ENCODE measurements at places on chromosomes 5 and 9. TPM values are rescaled to one million over a fixed set of nuclear protein-coding genes. Genes with fewer than 3 reads are reported as not detected.

GRCh38 chr5:98050583-98050982 lies 722.9 kb upstream of the RGMB start:
- peak; percentile 48 for DNase-seq

The F2RL1 gene
- total RNA-seq = 93.5 TPM

DNA sequence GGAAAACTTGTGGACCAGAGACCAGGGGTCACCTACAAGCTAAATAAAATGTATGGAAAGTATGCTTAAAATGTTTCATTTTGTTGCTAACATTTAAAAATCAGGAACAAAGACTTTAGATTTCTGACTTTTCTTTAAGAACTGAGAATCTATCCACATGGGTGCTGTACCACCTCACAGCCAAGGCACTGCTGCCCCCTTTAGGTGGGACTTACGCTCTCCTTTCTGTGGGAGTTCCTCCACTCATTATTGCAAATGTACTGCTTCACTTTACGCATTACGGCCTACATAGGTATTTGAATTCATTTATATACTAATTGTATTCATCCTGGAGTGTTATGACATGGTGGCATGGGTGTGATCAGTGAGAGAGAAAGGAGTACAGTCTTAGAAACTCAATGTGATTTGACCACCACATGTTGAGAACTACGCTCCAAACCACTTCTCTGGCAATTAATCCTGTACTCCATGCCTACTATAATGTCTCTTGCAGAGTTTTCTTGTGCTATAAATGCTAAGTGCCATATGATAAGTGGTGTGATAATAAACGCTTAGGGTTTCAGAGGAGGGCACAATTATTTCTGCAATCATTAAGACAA lies 24.7 kb upstream of the CETN3 start:
- DNase-seq = peak; percentile 3

The KCNMB1 gene
- 0.50 TPM for total RNA-seq

GRCh38 chr9:94643176-94643575 lies 3.9 kb upstream of the FBP1 start:
- no peak for DNase-seq

- DNase-seq = no peak
Measured at GRCh38 chr5:172630082-172630481, 11.0 kb upstream of the NEURL1B start.

- no peak for DNase-seq
Measured at GRCh38 chr9:77872863-77873262, 158.7 kb downstream of the GNAQ start.

DNA sequence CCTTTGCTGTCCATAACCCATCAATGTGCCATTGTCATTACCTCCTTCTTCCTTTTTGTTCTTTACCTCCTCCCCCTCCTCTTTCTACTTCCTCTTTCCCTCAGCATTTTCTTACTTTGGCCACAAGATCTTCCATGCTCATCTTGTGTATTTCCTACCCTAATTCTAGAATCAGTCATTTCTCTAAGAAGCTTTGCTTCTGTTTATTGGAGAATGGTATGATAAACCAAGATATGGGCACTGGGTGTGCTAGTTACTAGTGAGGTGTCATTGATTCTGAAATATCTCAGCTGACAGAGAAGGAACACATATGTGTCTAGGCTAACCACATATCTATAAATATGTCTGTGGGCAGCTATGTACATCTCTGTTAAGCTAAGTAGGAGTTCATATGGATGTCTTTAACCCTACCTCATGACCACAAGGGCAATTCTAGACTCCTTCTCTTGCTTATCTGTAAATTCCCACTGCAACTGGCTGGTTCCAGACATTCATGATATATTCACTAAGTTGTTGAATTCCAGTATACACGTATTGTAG lies 2051.3 kb upstream of the CDH9 start:
- no peak for DNase-seq

DNA sequence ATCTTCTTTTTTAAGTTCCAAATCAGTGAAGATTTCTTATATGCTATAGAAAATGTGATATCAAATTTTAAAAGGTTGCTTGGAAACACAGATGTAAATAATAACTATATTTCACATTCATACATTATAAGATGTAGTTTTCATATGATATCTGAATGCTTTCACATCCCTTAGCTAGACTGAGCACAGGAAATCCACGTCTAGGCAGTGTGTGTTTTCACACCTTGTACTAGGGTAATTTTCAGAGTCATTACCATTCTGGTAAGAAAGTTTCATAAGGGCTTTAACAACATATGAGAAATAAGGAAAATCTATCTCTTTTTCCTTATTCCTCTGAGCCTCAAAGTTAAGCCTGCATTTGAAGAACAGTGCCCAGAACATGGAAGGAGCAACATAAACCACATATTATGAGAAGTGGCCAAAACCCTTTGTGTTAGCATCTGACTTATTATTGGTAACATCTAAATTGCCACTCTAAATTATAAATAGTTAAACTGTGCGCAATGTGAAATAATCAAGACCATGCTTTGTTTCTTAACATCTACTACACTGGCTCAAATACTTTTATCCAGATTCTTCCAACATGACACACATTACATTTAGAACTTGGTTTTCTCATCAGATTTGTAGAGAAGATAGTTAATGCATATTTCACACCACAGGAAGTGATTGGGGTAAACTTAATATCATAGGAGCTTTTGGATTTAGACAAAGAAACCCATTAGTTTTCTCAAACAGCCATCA lies 113.3 kb downstream of the PPP2R2B start:
- DNase-seq = no peak

DNA sequence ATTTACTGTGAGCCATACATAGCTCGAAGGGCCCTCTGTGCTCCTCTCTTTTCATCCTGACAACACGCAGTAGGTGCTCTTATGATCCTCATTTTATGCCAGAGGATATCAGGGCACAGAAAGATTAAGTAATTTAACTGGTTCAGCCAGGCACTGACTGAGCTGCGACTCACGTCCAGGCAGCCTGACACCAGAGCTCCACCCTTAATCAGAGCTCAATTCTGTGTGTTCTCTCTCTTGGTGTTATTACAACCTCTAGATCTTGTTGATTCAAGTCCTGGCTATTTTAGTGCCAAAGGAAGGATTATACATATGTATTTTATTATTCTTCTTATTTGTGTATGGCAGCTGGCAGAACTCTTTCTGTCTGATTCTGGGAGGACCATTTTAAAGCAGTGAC lies 59.7 kb downstream of the OSMR start:
- DNase-seq = peak; percentile 77

The DDX4 gene
- total RNA-seq = not detected

DNA sequence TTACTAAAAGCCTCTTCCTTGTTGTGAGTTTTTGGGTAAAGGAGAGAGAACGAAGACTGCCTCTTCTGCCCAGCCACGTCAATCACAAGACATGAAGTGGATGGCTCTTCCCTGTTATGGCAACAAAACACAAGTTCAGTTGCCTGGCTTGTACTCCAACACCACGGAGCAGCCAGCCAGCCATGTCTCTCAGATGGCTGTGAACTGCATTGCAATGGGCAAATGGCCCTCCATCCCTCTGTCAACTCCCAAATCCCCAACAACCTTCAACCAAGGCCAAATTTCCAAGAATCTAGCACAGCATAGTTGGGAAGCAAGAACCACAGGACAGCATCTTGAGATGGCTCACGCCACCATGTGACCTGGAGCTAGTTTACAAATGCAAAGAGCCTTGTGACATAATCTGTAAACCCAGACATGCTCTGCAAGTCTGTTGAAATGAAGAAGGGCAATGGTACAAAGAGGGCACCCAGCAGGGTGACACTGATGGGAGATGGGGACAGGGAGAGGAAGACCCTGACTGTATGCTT lies 53.9 kb downstream of the ZNF366 start:
- no peak for DNase-seq

The CDKN2A gene
- total RNA-seq = 26.5 TPM

GRCh38 chr5:158514986-158515359 lies 584.7 kb downstream of the EBF1 start:
- no peak for DNase-seq

The IDNK gene
- total RNA-seq = 0.67 TPM

DNA sequence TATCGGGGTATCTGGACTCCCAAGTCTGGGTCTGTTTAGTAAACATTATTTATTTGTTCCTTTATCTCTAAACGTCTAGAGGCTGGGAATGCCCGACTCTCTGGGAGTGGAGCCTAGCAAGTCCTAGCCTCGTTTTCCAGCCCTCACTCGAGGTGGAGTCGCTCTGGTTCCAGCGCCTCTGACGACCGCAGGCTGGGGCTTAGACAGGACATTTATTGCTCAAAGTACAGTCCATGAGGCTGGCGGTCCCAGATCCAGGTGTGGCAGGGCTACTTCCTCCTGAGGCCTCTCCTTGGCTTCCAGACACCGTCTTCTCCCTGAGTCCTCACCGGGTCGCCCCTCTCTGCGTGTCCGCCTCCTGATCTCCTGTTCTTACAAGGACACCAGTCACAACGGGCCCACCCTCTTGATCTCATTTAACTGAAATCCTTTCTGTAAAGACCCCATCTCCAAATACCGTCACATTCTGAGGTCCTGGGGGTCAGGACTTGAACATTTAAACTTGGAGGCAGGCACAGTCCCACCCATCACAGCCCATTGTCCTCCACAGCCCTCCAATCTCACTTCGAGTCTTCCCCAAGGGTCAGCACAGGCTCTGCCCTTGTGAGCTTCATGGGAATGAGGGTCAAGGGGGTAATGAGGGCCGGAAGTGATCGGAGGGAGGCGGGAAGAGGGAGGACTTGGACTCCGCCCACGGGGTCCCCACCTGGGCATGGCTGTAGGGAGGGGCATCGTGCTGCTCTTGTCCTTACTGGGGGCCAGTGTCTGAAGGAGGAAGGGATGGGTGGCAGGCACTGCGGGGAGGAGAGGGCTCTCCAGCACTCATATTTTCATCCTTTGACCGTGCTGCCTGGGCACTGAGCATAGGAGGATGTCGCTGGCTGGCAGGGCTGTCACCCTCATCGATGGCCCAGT lies 12.2 kb upstream of the CLPTM1L start:
- no peak for DNase-seq

DNA sequence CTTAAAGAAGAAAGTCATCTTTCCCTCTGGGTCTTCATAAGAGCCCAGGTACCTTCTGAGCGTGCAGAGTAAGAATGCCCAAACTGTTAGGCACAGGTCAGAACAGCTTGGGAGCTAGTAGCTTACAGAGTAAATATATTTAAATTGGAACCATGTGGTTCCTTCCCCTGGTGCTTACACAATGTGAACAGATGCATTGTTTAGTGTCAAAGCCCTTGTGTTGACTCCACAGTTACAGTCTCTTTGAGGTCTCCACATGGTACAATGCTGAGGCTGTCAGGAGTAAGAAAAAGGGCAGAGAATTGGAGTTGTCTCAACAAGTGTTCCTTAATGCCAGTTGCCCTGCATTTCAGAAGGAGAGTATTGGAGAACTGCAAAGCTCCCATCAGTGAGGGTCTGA lies 188.5 kb downstream of the PAPPA start:
- no peak for DNase-seq

- peak; percentile 60 for DNase-seq
Measured at GRCh38 chr5:167509076-167509475, 782.4 kb upstream of the WWC1 start.

DNA sequence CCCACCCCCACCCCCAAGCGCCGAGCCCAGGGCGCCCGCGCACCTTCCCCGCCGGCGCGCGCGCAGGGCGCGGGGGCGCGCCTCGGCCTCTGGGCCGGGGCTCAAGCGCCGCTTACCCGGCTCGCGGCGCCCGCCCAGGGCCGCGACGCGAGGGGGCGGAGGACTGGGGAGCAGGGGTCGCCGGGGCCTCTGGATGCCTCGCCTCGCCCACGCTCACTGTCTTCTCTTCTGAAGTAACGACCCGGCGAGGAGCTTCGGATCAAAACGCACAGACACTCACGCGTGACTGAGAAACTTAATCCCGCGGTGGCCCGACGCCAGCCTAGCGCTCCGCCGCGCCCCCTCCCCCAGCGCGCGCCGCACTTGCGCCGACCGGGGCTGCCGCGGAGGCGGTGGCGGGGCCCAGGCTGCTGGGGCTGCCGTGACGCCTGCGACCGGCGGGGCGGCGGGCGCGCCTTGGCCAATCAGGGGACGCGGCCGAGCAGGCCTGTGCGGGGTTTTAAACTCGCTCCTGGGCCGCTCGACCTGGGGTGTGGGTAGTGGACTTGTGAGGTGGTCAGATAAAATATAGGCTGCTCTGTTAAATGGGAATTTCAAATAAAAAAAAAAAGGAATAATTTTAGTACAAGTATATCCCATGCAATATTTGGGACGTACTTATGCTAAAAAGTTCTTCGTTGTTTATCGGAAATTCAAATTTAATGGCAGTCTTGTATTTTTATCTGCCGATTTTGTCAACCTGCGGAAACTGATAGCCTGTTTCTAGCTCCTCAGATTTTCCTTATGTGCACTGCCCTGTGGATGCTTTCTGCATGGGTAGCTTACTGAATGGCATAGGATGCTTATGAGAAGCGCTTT lies at the start of gene MPDZ:
TSS of gene MPDZ (minus strand) at position 409 of the 858 bp plus-strand sequence. CDS start 29,377 bp downstream, outside the sequence.
- peak; percentile 45 for DNase-seq

- DNase-seq = peak; percentile 9
Measured at GRCh38 chr9:121085661-121086060, 10.9 kb downstream of the CNTRL start.

DNA sequence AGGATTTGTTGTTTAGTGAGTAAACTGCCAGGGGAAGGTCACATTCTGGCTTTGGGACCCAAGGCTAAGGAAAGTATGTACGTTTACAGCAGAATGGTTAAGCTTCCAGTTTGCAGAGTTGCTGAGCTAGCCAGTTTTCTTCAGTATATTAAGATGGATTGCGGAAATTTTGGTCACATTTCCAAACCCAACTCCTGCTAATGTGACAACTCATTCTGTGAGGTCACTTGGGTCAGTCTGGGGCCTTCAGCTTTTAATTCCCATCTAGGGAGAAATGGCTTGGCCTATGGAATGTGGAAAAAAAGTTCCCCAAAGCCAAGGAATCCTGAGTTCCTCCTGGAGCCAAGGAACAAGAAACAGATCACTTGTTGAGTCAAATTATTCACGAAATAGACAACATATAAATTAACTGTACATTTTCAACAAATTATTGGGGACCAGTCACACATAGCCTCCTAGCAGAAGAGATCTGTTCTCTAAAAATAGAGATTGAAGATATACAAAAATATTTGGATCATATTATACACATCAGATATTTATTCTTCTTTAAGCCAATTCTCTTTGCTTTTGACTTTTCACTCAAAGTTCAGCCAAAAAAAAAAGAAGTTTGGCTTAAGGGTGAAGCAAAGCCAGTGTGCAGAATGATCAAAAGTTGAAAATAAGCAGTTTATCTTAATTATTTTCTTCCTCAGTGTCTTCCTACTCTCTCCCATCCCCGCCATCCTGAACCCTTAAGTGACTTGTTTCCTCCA lies 8.8 kb downstream of the KCNV2 start:
- DNase-seq = no peak

The LRRC70 gene
- total RNA-seq = 1.2 TPM

DNA sequence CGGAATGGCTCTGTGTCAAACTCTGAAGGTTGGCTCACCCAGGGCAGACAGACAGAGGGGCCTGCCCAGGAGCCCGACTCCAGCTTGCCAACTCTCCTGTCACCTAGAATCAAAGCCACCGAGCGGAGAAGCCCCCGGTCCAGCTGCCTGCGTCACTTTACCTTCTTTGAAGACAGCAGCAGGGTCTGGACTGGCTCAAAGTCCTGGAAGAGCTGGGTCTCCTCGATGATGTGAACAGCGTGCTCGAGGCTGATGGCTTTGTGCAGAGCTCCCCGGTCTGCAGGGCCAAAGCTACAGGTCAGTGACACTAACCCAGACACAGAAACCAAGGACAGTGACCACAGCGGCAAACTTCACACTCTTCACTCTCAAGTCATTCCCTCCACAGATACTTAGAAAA lies 67.9 kb downstream of the SECISBP2 start:
- no peak for DNase-seq

The PHAX gene
- total RNA-seq = 44.4 TPM

The SLC23A1 gene
- not detected for total RNA-seq

The KIAA0825 gene
- total RNA-seq = 0.89 TPM
